ENCODE measurements at places on chromosomes 3 and 15.

- peak; percentile 39 for DNase-seq
Measured at GRCh38 chr3:197260491-197261163, 37.8 kb downstream of the DLG1 start.

GRCh38 chr3:33612607-33613006, 105.4 kb downstream of the CLASP2 start:
- DNase-seq: no peak

DNA sequence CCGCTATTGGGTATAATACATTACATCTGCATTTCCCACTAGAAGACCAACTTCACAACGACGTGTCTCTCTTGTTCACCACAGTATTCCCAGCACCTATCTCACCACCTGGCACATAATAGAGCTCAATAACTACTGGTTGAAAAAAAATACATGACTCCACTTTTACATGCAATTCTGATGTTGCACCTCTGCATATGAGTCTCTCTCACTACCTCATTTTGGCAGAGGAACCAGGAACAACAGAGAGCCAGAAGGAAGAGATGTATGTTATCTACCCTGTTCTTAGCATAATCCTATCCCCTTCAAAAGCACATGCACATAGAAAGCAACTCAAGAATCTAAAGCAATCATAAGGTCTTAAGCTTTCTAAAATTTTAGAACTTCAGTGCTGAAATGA, 61.6 kb downstream of the SHQ1 start:
- no peak for DNase-seq

DNA sequence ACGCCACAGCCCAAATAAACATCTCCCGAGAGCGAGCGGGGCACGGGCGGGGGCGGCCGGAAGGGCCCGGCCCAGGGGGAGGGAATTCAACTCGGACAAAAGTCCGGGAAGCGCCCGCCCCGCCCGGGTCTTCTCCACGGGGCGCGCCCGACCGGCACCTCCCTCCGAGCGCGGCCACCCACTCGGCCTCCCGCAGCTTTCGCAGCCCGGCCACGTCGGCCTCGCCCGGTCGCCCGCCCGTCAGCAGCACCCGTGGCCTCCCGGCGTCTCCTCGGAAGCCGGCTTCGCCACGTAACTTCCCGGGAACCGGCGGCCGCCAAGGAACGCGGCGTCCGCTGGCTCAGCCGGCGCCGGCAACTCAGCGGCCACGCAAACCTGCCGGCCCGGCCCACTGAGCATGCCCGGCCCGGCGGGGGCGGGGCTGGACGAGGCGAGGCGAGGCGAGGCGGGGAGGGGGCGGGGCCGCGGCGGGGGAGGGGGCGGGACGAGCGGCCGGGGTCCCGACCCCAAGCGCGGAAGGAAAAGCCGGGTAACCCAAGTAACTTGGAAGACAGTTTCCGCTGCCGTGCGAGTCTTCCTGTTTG, at the start of gene TJP1:
TJP1 (minus strand) TSS at position 369 of the 584 bp plus-strand sequence. CDS start 440 bp downstream, outside the sequence.
- DNase-seq: no peak

- DNase-seq: no peak
Measured at GRCh38 chr3:11155341-11156025, 1.2 kb downstream of the HRH1 start.

GRCh38 chr3:178397836-178398235, 138.4 kb upstream of the KCNMB2 start:
- DNase-seq: no peak

DNA sequence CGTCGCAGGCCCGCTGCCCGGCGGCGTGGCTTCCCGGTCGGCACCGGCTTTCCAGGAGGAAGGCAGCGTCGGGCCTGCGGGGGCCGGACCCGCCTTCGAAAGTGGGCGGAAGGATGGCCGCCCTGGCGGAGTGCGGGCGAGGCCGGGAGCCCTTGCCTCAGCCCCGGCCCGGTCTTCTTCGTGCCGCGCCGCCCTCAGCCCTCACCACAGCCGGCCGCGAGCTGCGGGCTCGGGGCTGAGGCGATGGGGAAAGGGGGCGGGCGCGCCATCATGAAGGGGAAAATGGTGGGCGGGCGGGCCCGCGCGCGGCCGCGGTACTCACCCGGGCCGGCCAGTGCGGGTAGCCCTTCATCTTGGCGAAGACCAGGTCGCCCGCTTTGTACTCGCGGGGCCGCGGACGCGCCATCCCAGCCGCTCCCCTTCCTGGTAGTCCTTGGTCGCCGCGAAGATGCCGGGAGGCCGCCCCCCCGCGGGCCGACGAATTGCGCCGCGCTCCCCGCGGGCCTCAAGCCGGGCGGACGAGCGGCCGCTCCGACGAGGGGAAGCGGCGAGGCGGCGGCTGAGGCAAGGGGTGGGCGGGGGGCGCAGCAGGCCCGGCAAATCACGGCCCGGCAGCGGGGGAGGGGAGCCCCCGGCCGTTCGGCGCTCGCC, 489 bp downstream of the HDGFL3 start:
- DNase-seq: no peak

- DNase-seq: no peak
Measured at GRCh38 chr3:194447161-194447560, 39.6 kb downstream of the ATP13A3 start.

- no peak for DNase-seq
Measured at GRCh38 chr3:100003609-100004503, 110.4 kb downstream of the FILIP1L start.

GRCh38 chr3:55488398-55489055, 1.4 kb upstream of the WNT5A start:
- no peak for DNase-seq

- DNase-seq: no peak
Measured at GRCh38 chr3:57026944-57027343, 33.5 kb upstream of the SPATA12 start.

DNA sequence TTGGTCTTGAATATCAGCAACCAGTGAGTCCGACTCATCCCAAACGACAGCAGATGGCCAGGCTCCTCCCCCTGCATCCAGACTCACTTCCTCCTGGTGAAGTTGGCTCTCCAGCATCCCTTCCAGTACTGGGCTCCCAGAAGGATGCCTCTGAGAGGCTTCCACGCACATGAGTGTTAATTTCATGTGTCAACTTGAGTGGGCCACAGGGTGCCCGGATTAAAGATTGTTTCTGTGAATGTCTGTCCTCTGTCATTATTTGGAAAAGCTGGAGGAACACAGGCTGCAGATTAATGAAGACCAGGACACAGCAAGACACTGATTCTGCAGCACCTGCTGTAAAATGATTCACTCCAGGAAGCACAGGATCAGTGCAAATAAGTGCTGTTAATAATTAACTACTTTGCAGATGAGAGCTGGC, 99.8 kb downstream of the ATP10A start:
- DNase-seq: no peak

DNA sequence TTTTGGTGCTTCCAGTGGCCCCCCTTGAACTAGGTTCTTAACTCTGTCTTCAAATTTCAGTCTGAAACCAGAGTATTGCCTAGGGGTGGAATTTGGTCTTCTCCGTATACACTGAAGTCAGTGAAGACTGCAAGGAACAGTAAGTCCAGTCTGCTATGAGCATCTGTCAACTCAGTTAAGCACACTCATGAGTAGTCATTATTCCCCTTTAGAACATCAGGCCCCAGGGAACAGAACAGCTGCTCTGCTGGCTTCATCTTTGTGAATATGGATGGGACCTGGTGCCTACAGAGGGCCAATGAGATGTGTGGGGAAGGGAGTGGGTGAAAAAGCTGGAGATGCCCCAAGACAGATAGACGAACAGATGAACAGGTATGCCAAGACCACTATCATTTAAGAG, 85.2 kb upstream of the PRR23C start:
- no peak for DNase-seq

DNA sequence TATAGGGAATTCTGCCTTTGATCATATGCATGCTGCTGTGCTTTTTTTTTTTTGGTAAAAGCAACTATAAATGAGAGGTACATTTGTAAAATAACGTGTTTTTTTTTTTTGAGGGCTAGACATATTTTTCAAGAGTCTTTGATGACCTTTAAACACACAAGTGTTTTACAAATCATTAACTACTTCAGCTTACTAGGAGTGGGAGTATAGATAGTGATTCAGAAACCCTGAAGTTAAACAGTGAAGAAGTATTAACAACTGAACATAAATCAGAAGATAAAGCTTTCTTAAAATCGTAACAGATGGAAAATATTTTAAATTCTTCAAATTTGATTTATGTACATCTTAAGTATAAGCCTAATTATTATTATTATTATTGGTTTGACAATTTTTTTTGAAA, 2.9 kb upstream of the GMNC start:
- no peak for DNase-seq

- DNase-seq: no peak
Measured at GRCh38 chr3:50390508-50391224, 31.3 kb upstream of the TMEM115 start.

GRCh38 chr3:12902181-12902999, 61.0 kb upstream of the RPL32 start:
- DNase-seq: no peak

DNA sequence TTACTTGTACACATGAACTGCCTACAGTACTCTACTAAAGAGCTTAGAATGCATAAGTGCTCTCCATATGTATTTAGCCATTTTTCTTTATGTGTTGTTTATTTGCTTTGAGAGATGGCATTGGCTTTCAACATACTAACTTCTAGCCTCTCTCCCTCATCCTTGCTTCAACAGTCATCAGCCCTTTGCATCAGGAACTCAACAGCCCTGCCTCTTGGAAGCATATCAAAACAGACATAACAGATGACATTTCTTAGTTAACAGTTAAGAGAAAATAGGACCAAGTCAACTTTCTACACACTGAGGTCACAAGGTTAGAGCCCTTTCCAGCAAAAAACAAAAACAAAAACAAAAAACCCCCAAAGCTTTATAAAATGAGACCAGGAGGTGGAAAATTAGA, 145.6 kb downstream of the TCF12 start:
- no peak for DNase-seq

GRCh38 chr15:52150871-52151270, 38.3 kb upstream of the BCL2L10 start:
- DNase-seq: no peak

- no peak for DNase-seq
Measured at GRCh38 chr15:73049564-73050215, 2.6 kb upstream of the NEO1 start.

DNA sequence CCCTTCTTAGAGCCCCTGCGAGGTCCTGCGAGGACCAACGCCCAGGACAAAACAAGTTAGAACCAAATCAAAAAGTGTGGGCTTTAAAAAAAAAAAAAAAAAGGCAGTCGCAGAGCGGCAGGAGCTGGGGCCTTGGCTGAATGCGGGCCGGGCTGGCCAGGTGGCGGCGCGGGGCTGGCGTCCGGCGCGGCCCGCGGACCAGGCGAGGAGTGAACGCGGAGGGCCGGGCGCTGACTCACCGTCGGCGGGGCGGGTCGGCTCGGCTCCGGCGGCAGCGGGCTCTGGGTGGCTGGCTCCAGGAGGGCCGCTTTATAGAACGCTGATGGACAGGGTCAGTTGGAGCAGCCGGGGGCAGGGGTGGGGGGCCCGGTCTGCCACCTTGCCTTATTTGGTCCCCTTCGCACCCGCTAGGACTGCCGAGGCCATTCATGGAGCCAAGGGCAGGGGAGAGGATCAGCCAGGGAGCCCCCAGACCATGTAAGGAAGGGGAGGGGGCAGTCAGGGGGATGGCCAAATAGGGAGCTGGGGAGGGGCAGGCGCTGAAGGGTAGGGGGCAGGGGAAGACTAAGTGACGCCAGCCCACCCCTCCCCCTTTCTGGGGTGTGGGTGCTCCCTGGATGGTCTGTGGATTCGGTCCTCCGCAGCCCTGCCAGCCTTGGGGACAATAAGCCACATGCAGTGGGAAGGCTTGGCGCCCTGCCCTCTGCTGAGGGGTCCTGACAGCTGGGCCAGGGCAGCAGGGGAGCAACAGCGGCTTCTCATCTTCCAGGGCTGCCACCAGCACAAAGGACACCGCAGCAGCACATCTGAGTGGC, at the start of gene ACTC1:
ACTC1 (minus strand) TSS at position 283 of the 815 bp plus-strand sequence. CDS start 741 bp downstream, outside the sequence.
- DNase-seq: no peak

GRCh38 chr15:72511536-72511935, 37.4 kb downstream of the ARIH1 start:
- no peak for DNase-seq

DNA sequence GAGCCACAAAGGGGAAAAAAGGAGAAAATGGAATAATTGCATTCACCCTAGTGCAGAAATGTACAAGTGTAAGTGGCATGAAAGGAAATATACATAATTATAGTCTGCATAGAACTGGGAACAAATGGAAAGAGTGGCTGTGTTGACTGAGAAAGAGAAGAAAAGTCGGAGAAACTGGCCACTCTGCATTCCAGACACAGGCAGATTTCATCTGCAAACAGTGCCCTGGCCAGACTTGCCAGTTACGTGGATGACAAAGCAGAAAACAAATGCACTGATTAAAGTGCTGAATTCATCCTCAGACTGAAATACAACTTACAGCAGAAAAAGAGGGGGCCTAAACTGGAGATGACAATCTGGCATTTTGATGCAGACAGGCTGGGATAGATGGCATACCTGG, 129.8 kb downstream of the FGF12 start:
- no peak for DNase-seq

DNA sequence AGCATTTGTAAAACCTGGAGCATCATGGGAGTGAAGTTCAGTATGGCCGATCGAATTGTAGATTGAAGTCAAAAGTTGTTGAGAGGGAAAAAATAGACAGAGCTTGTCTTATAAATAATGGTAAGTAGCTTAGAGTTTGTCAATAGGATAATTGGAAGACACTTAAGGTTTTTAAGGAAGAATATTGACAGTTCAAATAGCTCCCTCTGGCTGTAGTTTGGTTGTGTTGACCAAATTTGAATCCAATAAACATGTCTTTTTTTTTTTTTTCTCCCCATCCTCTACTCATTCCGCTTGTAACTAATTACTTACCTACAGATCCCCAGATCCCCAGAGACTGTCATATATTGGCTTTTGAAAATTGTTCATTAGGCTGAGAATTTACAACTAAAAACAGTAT, 677.0 kb downstream of the AGBL1 start:
- DNase-seq: no peak

DNA sequence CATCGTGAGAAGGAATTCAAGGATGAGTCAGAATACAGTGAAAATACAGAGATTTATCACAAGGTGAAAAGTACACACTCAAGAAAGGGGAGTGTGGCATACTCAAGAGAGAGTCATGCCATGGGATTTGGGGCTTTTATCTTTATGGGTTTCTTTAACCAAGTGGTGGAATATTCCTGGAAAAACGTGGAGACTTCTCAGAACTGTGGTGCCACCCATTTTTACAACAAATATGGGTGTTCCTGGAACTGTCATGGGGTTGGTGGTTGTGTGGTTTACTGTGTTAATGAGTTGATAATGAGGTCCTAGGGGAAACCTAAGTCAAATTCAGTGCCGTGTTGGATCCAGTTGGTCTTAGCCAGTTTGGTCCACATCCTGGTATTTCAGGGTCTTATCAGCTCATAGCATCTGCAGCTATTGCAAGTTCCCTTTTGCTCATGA, 497.2 kb downstream of the GABRG3 start:
- no peak for DNase-seq

GRCh38 chr15:67458331-67459029, 62.5 kb upstream of the C15orf61 start:
- no peak for DNase-seq
